ENCODE measurements at places on chromosomes 3 and 15.

GRCh38 chr15:45116482-45117307 lies 2.6 kb downstream of the DUOXA2 start:
- no peak for DNase-seq
- no peak overlapping the region for H3K27ac ChIP-seq
- H3K36me3 ChIP-seq, result no peaks in the 10 kb centered on the region
- H3K4me1 ChIP-seq, result peaks cover 15% of the 10 kb centered on the region
- H3K4me3 ChIP-seq, result no peak overlapping the region
- peaks cover 62% of the 10 kb centered on the region for H3K27me3 ChIP-seq

DNA sequence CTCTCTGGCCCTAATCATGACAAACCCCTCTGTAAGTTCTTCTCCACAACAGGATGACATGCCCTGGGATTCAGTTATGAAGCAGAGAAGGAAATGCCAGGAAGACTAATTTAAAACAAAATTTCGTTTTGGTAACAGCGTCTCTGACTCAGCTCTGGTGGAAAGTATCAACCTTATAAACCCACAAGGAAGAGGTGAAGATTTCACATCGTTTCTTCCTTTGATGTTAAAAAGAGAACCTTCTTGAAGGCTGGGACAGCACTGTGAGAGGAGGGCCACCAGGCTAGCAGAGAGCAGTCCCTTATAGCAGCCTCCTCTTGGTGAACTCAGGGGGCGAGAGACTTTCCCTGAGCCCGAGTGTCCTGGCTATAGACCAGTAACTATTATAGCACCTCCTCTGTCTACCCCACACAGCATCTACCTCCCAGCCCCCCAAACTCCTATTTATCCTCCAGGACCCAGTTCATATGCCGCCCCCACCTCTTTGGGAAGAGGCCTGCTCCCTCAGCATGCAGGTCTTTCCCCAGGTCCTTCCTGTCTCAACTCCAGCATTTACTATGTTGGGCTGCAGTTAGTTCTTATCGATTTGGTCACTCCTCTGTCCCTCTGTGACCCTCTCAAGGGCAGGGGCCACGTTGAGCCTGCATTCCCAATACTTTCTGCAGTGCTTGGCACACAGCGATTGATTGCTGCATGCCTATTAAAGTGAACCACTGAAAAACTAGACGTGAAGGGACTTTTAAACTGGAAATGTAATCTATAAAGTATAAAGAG lies 321.5 kb upstream of the ICE2 start:
- H3K27me3 ChIP-seq, result no peaks in the 10 kb centered on the region
- peaks cover 11% of the 10 kb centered on the region for H3K4me1 ChIP-seq
- no peak overlapping the region for H3K4me3 ChIP-seq
- no peak for DNase-seq
- H3K36me3 ChIP-seq, result no peaks in the 10 kb centered on the region

DNA sequence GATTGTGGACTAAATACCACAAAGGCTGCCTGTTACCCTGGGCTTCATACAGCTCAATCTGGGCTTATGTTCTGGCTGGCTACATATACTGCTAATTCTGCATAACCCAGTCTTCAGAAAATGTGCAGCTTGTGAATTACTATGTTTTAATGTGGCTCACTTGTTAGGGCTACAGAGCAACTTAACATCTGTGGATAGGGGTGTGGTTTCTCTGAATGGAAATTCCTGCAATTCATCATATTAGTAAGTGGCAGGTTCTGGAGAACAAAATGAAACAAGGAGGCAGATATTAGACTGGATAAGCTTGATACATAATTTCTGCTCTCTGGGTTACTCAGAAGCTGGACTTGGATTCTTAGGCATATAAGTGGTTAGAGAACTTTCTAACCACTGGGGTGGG lies 6.7 kb downstream of the TMEM202 start:
- H3K27me3 ChIP-seq, result peaks cover 11% of the 10 kb centered on the region
- H3K4me3 ChIP-seq, result no peak overlapping the region
- H3K27ac ChIP-seq, result no peak overlapping the region
- no peaks in the 10 kb centered on the region for H3K4me1 ChIP-seq

GRCh38 chr3:34145796-34146195 lies 347.4 kb downstream of the PDCD6IP start:
- no peaks in the 10 kb centered on the region for H3K27me3 ChIP-seq
- DNase-seq, result no peak
- H3K4me3 ChIP-seq, result no peak overlapping the region

DNA sequence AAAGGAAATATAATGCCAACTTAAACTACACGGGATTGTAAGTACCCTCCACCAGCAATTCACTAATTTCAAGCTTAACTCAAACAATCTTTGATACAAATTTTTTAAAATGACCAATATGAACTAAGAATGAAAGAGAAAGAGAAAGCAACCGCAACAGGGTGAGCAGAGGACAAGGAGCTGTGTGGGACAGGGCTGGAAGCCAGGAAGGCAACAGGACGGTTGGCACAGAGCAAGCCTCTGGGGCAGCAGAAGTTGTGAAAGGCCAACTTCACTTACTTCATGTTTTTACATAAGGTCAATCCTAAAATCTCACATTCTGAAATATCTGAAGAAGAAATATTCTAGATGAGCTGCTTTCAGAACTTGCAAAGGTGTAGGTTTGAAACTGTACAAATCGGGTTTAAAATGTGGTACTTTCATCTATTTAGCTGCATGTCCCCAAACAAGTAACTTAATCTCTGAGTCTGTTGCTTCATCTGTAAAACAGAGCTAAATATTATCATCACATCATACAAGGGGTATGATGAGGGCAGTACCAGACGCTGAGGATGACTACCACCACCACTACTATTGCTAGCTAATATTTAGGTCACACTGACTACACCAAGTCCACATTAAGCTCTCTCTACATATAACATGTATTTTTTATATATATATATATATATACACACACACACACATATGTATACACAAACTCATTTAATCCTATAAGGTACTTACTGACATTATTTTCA lies 101.7 kb downstream of the IGSF11 start:
- no peak for DNase-seq
- no peaks in the 10 kb centered on the region for H3K27me3 ChIP-seq
- H3K36me3 ChIP-seq, result no peaks in the 10 kb centered on the region
- no peaks in the 10 kb centered on the region for H3K4me1 ChIP-seq
- no peak overlapping the region for H3K4me3 ChIP-seq

- no peak for DNase-seq
- H3K4me3 ChIP-seq, result no peak overlapping the region
- H3K27me3 ChIP-seq, result no peaks in the 10 kb centered on the region
- H3K4me1 ChIP-seq, result peaks cover 13% of the 10 kb centered on the region
- H3K36me3 ChIP-seq, result no peaks in the 10 kb centered on the region
- H3K27ac ChIP-seq, result no peak overlapping the region
These were observed 16.9 kb upstream of the TSC22D2 start for GRCh38 chr3:150391161-150391560.

DNA sequence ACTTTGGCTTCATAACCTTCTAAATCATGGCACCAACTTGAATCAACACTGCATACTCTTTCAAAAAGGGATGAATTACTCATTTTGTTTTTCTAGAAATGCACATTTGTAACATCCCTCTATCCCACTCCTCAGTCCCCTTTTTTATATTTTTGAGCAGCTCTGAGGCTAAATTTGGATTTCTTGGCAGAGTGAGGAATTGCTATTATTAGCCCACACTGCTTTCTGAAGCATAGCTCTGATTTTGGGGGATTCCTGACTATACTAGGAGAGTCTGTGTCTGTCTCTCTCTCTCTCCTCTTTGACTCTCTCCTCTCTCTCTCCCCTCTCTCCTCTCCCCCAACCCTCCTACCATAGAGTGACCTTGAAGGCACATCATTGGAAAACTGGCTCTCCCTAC lies 76.6 kb downstream of the RBPMS2 start:
- DNase-seq, result no peak
- H3K27ac ChIP-seq, result peak overlapping the region; percentile 46
- peaks cover 52% of the 10 kb centered on the region for H3K4me1 ChIP-seq
- H3K4me3 ChIP-seq, result no peak overlapping the region

GRCh38 chr3:168249205-168249549 lies 153.5 kb upstream of the GOLIM4 start:
- H3K27me3 ChIP-seq, result peaks cover 19% of the 10 kb centered on the region
- DNase-seq, result no peak
- H3K4me1 ChIP-seq, result peaks cover 9% of the 10 kb centered on the region

DNA sequence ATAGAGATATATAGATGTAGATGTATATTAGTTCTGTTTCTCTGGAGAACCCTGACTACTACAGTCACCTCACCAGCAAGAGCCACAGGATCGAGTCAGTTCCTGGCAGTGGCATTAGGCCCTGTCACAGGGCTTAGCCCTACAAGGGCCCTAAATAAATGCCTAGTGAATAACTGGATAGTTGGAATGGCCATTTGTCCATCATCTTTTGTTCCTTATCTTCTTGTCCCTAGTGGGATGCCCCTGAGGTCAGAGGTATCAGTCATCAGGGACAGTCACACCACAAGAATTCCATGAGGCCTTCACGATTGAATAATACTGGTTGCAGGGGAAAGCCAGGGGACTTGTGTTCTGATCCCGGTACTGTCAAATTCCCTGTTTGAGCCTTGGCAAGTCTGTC lies 204.9 kb upstream of the PPP2R3A start:
- H3K36me3 ChIP-seq, result no peaks in the 10 kb centered on the region
- DNase-seq, result no peak
- H3K27me3 ChIP-seq, result no peaks in the 10 kb centered on the region
- H3K4me1 ChIP-seq, result no peaks in the 10 kb centered on the region
- no peak overlapping the region for H3K4me3 ChIP-seq

DNA sequence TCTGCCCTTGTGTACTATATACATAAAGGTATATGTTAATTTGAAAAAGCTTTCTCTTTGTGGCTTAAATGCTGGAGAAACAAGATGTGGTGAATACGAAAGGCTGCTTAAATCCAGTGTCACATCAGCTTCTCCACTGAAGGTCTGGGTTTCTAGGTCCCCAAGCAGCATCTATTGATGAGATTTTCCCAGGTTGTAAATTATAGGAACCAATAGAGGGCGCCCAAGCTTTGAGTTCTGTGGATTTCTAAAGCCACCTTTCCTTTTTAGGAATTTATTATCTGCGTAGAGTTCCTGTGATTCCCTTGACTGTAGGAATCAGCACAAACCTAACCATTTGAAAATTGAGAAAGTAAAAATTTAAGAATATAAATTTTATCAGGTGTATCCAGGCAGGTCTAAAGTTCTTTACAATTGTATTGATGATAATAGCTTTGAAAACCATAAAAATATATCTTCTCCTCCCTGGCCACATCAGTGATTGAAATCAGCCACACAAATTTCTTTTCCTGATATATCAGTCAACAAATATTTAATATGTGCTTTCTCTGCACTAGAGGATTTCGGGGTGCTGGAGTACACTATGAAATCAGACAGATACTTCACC lies 88.3 kb upstream of the ADAMTSL3 start:
- no peaks in the 10 kb centered on the region for H3K27me3 ChIP-seq
- DNase-seq, result no peak
- no peak overlapping the region for H3K4me3 ChIP-seq
- no peak overlapping the region for H3K27ac ChIP-seq

- H3K4me1 ChIP-seq, result peaks cover 4% of the 10 kb centered on the region
- no peak for DNase-seq
- no peak overlapping the region for H3K4me3 ChIP-seq
- no peak overlapping the region for H3K27ac ChIP-seq
- no peaks in the 10 kb centered on the region for H3K27me3 ChIP-seq
These were observed 230.3 kb upstream of the RGMA start for GRCh38 chr15:93319121-93319814.

DNA sequence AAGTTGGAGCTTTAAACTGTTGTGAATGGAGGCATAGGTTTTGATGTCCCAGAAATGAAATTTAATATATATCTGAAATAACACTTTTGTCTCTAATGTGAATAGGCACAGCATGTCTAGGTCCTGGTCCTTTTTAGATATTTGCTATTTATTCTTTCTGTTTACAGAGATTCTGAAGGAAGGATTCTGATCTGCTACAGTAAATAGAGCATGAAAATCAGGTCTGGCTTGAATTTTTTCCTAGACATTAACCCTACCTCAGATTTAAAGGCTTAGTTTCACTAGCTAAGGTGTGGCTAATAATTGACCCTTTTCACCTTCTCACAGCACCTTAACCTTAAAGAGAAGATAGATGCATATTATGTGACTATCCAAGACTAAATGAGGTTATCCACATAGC lies 48.0 kb upstream of the SYNPR start:
- H3K4me3 ChIP-seq, result no peak overlapping the region
- peaks cover under 1% of the 10 kb centered on the region for H3K27me3 ChIP-seq
- H3K4me1 ChIP-seq, result no peaks in the 10 kb centered on the region

DNA sequence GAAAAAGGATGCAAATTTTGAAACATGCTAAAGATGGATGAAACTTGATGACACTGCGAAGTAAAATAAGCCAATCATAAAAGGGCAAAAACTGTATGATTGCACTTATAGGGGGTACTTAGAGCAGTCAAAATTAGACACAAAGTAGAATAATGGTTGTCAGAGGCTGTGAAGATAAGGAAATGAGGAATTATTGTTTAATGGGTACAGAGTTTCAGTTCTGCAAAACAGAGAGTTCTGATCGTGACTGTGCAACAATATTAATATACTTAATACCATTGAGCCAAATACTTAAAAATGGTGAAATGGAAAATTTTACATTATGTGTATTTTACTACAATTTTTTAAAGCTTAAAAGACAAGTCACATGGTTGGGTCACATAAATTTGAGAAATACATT lies 35.1 kb downstream of the UBE3A start:
- no peak for DNase-seq
- no peaks in the 10 kb centered on the region for H3K4me1 ChIP-seq
- H3K27ac ChIP-seq, result no peak overlapping the region
- no peaks in the 10 kb centered on the region for H3K27me3 ChIP-seq
- H3K36me3 ChIP-seq, result peaks cover 3% of the 10 kb centered on the region

GRCh38 chr3:128425142-128425845 lies 41.4 kb downstream of the DNAJB8 start:
- no peaks in the 10 kb centered on the region for H3K4me1 ChIP-seq
- H3K36me3 ChIP-seq, result no peaks in the 10 kb centered on the region
- no peak overlapping the region for H3K4me3 ChIP-seq
- no peak for DNase-seq
- H3K27me3 ChIP-seq, result peaks cover 13% of the 10 kb centered on the region

DNA sequence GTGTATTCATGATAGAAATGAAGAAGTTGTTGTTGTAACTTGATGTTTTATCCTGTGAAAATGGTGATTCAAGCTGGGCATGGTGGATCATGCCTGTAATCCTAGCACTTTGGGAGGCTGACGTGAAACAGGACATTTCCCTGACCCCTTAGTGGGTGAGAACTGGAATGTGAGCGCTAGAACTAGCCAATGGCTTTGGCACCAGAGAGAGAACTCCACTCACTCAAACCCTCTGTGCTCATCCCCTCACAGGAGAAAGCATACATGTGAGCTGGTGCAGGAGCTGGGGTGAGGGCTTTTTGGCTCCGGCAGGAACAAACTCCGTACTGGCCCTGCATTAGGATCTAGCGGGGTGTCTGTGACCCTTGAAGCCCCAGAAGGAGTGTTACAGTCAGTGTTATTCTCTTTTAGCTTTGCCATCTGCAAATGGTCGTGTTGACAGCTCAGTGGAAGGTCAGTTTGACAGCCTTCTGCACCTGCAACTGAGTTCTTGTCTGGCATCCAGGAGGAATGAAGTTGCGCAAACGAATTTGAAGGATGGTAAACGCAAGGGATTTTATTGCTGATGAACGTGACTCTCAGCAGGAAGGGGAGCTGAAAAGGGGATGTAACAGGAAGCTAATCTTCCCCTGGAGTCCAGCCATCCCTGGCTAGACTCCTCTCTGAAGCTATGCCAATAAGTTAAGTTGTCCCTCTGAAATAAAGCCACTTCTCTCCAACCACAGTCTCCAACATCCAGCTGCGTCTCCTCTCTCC lies 1016.6 kb upstream of the CADM2 start:
- peaks cover 4% of the 10 kb centered on the region for H3K4me1 ChIP-seq
- H3K27me3 ChIP-seq, result no peaks in the 10 kb centered on the region
- H3K36me3 ChIP-seq, result no peaks in the 10 kb centered on the region
- no peak for DNase-seq
- H3K27ac ChIP-seq, result no peak overlapping the region

GRCh38 chr3:159600291-159600690 lies 388.3 kb upstream of the IL12A start:
- H3K27ac ChIP-seq, result no peak overlapping the region
- no peak for DNase-seq
- no peaks in the 10 kb centered on the region for H3K27me3 ChIP-seq
